Sigmoid colon (tissue), 7 donors: ENCODE measurements at places on chromosomes 4 and X. TPM values are rescaled to one million over a fixed set of nuclear protein-coding genes. Genes with fewer than 3 reads are reported as not detected.

- no peak for DNase-seq
Observed at GRCh38 chr4:110730318-110730717, 107.4 kb upstream of the PITX2 start.

- DNase-seq = no peak
Observed at GRCh38 chr4:153782581-153782980, 6.3 kb downstream of the SFRP2 start.

Gene RAB41
- total RNA-seq = not detected

DNA sequence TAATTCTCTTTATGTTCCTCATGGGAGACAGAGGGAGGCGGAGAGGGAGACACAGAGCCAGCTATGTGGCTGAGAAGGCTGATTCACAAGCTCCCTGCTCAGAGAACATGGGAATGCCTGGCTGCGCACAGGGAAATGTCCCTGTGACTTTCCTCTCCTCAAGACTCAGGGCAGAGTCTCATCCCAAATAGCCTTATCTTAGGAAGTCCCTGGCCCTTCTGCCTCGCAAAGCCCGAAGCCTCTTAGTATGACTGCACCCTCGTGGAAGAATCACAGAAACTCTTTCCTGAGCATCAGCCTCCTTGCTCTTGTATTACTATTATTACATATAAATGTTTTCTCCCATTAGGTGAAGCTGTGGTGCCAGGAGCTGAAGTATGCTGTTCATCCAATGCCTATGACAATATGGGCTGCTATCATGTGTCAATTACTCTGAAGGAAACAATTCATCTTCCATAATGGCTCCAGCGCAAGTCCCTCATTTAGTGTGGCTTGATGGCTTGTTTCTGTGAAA lies 230.5 kb downstream of the MGST2 start:
- DNase-seq = no peak

Gene SNCA
- 27.0 TPM for total RNA-seq

DNA sequence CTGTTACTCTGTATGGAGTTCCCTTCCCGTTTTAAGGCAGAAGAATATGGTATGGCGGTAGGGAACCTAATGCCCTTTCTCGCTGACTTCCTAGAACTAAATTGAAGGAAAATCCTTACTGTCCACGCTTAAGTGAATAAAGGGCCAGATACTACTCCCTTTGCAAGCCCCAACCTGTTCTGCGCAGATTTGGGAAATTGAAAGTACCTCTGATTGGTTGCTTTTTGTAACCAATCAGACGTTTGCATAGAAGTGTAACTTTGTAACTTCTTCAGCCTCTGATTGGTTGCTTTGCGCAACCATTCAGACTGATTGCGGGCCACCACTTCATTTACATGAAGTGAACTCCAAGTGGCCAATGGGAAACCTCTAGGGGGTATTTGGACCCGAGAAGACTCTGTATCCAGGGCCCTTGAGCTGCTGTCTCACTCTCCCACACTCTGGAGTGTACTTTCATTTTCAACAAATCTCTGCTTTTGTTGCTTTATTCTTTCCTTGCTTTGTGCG lies 1.2 kb upstream of the TMEM33 start:
- DNase-seq = no peak

Gene MAP9
- 9.7 TPM for total RNA-seq

DNA sequence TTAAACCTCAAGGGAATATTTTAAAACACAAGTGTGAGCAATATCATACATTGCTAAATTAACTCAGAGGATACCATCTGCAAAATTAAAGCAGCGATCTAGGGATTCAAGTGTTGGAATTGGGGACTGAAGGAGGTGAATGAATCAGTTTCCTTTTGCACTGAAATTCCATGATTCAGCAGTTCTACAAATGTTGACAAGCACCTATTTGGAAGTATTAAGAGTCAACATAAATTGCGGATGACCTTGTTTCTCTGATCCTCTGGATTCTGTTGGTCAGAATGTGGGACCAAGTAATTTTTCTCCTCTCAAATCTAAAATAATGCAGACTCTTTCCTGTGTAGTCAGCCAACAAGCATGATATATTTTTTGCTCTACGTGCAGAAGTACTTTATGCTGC lies 78.8 kb downstream of the LDB2 start:
- DNase-seq = no peak

Gene ADGRG2
- 0.66 TPM for total RNA-seq

Gene TMEM144
- 6.1 TPM for total RNA-seq

DNA sequence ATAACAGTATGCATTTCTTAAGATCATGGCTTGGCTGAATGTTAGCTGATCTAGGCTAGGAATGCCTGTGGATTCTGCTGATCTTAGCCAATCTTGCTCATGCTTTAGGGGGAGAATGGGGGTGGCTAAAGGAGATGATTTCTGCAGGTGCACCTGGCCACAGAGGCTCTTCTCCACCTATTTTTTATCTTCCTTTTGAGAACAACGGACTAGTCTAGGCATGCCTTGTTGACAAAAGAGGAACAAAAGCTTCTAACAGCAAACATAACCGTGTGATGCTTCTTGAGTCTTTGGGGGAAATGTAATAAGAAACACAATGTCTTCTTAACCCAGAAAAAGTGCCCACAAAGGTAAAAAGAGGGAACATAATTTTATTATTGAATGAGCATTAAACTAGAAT lies 743.5 kb downstream of the ARAP2 start:
- DNase-seq = no peak
